Left forelimb (tissue), 1 donor: ENCODE measurements at places on chromosomes 2 and 18.

DNA sequence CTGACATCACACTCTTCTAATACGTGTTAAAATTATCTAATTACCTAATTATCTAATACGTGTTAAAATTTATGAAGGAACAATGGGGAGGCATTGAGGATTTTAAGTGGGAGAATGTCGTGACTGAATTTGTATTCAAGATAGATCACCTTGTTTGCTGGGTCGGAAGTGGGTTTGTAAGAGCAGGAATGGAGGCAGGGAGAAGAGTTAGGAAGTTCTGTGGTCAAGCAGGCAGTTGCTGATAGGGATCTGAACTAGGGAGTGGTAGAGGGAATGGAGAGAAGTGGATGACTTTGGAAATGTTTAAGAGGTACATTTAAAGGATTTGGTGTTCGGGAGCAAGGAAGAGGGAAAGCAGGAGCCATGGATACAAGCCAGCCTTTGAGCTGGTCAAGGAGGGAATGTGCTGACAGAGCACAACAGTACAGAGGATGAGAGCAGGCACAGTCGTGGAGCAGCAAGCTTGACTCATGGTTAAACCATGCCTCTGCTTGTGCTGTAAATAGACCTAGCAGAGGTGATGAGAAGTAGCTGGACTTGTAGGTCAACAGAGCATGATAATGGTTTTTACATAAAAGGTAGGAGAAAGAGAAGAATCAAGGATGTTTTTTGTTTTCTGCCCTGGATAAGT is 16.2 kb downstream of the IL18RAP start:
- no peak for DNase-seq

GRCh38 chr18:26103579-26103978 is 13.2 kb upstream of the SS18 start:
- no peak for DNase-seq

DNA sequence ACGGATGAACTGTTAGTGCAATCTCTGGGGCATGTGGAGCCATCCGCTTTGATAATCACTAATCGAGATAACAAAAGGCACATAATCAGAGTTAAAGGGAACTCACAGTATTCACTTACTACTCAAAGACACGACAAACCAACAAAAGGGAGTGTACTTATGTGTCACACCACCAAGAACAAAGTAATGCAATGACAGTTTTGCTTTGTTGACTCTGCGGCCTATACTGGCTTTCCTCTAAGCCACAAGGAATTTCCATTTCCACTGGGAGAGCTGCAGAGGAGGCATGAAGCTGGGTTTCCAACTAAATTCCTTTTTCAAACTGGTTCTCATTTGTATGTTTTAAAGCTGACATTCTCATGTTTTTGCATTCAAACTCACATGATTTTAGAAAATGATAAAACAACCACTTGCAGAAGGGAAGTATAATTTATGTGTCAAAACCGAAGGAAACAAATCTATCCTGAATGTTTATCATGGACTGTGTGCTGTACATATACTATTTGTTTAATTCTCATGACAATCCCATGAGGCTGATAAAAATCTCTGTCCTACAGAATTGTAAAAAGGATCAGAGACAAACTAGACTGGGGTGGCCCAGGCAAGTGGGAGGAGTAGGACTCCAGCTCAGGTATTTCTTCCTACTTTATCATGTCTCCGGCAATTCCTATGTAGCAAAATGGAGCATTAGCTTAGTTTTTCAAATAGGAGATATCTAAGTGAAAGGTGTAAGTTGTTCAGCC is 149.6 kb upstream of the SMAD7 start:
- no peak for DNase-seq

GRCh38 chr2:190493095-190493494 is 41.4 kb downstream of the NEMP2 start:
- DNase-seq, result no peak

GRCh38 chr2:238724728-238725127 is 123.2 kb upstream of the TWIST2 start:
- no peak for DNase-seq

GRCh38 chr18:38362286-38362792 is 796.7 kb upstream of the CELF4 start:
- DNase-seq, result no peak

DNA sequence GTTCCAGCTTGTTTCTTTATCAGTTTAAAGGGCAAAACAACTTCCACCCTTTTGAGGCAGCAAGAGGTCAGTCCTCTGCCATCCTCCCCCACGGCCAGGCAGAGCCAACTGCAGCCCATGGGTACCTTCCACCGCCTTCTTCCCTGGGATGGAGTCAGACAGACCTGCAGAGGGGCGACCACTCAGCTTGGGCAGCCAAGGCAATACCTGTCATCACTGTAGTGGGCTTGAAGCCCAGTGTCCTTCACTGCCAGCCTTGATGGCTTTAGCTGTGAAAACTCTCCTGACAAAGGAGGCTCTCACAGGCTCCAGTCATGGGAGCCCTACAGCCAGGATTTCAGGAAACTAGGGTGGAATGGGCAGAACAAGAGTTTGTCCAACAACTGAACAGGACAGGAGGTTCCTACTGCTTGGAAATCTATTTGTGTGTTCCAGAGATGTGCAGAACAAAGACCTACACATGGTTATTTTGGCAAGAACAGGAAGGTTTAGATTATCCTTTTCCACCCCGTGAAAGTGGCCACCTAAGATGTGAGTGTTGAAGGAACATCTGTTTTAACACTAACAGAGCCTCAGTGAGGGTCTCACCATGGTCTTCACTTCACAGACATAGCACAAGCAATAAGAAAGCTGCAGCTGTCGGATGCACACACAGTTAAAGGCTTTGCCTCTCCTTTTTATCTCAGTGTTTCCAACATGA is 93.9 kb upstream of the RMDN2 start:
- no peak for DNase-seq

GRCh38 chr2:105114551-105114950 is 76.7 kb downstream of the MRPS9 start:
- DNase-seq, result no peak

DNA sequence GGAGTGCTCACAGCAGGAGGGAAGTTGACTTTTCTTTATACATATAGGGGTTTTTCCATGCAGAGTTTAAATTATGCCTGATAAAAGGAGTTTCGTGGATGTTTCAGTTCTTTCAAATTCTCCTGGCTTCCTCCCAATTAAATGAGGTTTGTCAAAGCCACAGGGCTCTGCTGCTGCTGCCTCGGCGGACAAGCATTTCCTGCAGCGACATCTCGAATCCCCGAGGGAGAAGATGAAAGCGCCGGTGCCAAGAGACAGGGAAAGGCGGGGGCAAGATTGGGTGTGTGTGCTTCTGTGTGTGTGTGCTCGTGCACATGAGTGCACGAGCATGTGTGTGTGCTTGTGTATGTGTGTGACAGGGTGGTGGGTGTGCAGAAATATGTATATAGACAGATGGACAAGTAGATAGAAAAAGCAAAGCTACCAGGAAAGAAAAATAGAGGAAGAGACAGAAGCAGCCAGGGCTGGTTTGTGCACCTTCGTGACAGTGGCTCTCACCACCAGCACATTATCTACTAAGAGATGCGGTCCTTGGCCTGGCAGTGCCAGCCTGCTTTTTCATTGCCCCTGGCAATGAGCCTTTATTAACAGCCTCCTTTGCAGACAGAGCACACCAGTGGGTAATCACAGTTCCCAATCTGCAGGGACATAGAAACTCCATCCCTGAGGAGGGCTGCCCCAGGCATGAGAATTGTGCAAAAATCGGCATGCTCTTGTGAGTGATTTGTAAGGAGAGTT is 76.2 kb downstream of the CDK15 start:
- no peak for DNase-seq

- no peak for DNase-seq
These were observed 46.9 kb upstream of the GREB1L start for GRCh38 chr18:21194871-21195771.

DNA sequence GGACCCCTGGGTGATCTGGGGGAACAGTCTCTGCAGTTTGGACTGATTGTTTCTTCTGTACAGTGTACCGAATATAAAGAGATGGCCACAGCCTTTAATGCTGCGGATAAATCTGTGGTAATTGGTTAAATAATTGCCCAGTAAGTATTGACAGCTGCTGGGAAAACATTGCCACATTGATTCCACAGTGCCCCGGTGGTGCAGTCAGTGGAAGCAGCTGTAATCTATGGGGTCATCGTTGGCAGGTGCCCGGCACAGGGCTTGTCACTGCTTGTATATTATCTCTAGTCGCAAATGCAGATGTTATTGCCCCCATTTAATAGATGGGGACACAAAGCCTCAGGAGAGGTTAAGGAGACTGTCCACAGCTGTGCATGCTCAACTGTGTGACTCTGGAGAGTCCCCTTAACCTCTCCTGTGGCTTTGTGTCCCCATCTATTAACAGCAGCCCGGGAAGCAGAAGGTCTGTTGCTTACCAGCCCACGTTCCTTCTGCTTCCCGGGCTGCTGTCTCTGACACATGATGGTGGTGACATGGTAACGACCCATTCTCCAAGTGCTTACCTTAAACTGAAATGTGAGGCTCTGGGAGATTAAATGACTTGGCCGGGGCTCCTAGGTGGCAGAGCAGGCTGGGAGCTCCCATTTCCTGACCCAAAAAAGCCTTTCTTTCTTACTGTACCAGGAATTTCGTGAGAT is 76.9 kb downstream of the NCK2 start:
- DNase-seq, result no peak

DNA sequence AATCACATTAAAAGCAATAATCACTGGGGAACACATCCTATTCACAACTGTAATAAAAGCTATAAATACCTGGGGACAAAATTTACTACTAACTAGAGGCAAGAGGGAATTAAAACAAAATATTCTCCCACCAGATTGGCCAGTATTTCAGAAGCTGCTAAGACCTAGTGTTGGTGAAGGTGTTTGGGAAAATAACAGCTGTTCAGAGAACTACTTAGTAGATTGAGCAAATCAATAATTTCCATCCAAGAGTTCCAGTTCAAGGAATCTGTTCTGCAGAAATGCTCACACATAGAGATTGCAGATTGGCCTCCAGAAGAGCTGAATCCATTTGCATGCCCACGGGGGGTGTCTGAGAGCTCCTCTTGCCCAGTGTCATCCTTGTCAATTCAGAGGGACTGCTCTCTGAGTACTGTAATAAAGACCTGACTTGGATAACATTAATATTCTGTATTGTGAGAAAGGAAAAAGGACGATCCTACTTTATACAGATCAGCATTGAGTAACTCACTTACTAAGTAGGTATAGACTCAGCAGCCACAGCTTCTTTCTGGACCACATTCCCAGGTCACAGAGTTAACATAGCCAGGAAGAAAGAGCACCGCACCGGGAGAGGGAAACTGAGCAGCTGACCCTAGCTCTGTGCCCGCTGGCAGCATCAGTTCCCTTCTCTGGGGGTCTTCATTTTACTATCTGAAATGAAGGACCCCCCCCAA is 5.6 kb downstream of the TUBB6 start:
- no peak for DNase-seq

GRCh38 chr2:23524261-23524706 is 139.3 kb downstream of the KLHL29 start:
- no peak for DNase-seq

- DNase-seq, result no peak
These were observed 597.5 kb downstream of the SLC4A3 start for GRCh38 chr2:220224691-220225543.

GRCh38 chr18:74337155-74337911 is 21.7 kb downstream of the C18orf63 start:
- no peak for DNase-seq

GRCh38 chr2:66041902-66042657 is 392.8 kb upstream of the MEIS1 start:
- DNase-seq, result no peak

- no peak for DNase-seq
These were observed 50.0 kb downstream of the OXER1 start for GRCh38 chr2:42713920-42714319.

DNA sequence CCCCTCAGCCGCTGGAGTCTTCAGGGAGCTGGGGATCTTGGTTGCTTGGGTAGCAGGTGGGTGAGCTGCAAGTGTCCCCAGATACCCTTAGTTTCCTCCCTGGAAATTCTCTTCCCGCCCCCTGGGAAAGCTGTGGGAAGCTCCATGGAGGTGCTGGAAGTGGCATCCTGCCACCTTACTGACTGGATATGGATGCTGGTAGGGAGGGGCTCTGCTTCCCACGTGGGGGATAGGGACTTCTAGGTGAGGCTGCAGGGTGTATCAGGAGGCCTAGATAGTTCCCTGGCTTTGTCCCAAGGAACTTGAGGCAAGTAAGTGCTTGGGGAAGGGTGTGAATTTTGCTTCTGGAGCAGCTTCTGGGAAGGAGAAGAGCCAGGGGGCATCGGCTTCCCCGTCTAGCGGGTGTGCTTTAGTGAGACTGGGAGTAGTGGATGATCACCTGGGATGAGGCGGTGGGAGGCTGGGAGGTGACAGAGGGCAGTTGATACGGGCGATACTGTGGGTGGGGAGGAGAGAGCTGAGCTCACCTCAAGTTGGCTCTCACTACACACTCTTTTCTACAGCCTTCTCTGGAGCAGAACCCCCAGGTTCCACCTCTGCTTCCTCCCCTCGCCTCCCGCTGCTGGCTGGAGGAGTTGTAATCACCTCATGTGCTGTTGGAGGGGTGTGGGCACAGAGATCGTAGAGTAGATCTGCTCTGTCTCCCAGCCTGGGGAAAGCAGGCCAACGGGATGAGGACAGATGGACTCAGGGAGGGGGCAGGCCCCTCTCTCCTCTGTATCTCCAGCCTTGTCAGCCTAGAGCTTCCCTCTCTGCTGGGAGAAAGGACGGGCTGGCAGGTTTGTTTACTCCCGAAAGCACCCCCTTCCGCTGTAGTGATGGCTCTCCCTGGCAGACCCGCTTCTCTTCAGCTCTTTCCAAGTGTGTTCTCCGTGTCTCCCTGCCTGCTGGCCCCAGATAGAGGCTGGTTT is 19.8 kb downstream of the TET3 start:
- no peak for DNase-seq

GRCh38 chr18:75879196-75879595 is 451.7 kb upstream of the SMIM21 start:
- no peak for DNase-seq

- DNase-seq, result no peak
These were observed 37.1 kb downstream of the TEX51 start for GRCh38 chr2:126935774-126936173.

DNA sequence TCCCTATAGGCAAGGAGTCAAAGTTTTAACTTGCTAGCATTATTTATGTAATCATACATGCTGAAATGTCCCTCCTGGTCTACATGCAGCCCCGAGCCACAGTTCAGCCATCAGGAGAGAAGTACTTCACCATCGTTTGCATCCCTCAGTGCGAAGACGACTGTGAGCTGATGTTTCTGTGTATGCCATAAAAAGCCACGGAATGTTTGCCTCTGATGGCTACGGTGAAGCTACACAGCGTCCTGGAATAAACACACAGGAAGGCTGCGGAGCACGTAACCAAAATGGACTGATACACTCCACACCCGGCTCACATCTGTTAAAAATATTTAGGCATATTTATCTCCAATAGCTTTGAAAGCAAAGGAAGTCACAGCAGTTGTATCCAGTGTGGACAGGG is 4.3 kb upstream of the SALL3 start:
- DNase-seq, result no peak

- DNase-seq, result no peak
These were observed 166.6 kb downstream of the VAPA start for GRCh38 chr18:10080372-10080771.

- DNase-seq, result no peak
These were observed 15.1 kb downstream of the RASGRP3 start for GRCh38 chr2:33491441-33492084.

GRCh38 chr2:181070836-181071200 is 90.4 kb downstream of the UBE2E3 start:
- DNase-seq, result no peak

GRCh38 chr18:3162181-3162580 is 57.6 kb downstream of the MYOM1 start:
- no peak for DNase-seq
